ENCODE measurements at places on chromosomes 3 and 15.

- DNase-seq = no peak
Measured at GRCh38 chr3:174223042-174223441, 636.1 kb upstream of the NAALADL2 start.

- DNase-seq = no peak
Measured at GRCh38 chr3:141858312-141858711, 18.1 kb upstream of the ATP1B3 start.

DNA sequence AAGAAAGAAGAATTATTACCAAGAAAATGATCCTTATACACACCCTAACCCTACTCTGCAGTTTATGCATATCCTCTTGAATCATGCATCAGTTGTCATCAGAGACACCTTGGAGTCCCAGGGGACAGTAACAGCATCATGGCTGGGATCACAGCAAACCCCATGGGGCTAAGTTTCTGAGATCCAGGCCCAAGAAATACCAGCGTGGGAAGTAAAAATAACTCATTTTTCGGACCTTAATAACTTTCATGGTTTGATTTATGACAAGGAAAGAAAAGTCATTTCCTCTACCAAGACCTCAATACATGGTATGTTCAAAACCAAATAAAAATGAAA is 38.8 kb upstream of the B3GNT5 start:
- no peak for DNase-seq

- DNase-seq = no peak
Measured at GRCh38 chr3:139217633-139218032, 126.2 kb upstream of the MRPS22 start.

Data from activated CD4-positive, alpha-beta T cell treated with anti-CD3 and anti-CD28 coated beads for 1 hour (primary cell).